DMS79 (cell line): ENCODE measurements at places on chromosomes 6 and 20.

DNA sequence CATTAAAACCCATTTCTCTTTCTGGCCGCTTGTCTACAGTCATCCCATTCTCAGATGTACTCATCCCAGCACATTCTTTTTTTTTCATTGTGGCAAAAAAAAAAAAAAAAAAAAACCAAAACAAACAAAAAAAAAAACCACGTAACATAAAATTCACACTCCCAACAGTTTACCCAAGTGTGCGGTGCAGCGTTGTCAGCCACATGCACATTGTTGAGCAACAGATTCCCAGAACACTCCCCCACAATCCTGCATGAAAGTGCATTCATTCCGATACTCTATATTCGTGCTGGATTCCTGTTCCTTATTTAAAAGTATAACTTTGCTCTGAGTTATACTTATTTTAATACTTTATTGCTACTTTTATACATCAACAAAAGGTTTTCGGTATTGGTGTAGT, 96.0 kb downstream of the SASH1 start:
- no peak for DNase-seq

- no peak for DNase-seq
Observed at GRCh38 chr6:93663111-93663510, 243.8 kb upstream of the EPHA7 start.

DNA sequence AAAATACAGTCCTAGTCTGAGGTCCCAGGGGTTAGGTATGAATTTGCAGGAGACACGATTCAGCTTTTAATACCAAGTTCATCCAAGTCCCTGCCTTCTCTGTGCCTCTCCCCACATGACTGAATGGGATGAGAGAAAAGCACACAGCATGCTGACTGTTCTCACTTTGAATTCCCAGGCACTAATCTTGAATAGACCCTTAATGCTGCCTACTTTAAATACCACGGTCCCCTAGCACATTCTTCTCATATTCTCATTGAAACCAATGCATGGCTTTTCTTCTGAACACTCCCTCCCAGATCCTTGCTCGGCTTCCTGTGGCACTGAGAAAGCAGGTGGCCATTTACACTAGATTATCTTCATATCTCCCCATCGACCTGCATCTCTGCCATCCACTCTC, 30.1 kb upstream of the SCAF8 start:
- no peak for DNase-seq

DNA sequence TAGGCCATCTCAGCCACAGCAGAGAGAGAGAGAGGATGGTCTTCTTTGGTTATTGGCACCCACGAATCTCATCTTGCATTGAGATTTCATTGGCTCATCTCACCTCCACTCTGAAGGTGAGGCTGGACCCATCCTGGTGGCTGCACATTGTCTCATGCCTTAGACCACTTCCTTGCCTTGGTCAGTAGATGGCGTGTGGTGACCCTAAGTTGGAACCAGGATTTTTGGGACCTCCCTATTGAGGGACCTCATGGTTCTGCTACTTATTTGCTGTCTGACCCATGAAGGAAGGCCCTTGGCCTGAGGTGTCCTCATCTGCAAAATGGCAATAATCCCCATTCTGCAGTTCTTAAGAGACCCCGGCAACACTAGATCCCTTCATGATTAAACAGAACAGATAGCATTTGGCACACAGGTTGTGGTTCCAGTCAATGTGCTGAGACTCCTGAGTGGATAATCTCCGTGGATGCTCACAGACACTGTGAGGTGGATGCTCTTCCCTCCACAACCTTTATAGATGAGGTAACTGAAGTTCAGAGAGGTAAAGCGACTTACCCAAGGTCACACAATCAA, 21.5 kb upstream of the AAR2 start:
- no peak for DNase-seq

DNA sequence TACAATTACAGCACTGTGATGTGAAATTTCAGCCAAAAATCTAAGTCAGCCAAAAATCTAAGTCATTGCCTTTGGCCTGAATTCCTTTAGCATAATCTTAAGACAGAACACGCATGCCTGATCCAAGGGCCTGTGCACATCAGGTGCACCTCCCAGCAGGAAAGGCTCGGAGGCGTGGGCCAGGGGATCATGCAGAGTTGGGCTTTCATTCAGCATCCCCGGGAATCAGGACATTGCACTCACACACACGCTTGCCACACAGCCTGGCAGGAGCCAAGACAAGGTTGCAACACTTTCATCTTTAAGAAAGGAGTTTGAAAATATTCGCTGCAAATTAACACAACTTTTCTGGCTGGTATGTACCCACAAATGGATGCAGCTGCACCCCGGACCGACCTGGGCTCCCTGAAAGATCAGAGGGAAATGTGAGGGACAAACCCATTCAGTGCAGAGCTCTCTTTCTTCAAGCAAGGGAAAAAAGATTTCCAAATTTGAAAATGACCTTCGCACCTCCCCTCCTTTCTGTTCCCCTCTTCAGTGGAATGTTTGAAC, 48.8 kb downstream of the ERMARD start:
- no peak for DNase-seq
